ENCODE measurements at places on chromosomes 11 and 22. TPM values are rescaled to one million over a fixed set of nuclear protein-coding genes. Genes with fewer than 3 reads are reported as not detected.

The TRIM29 gene
- 28.0 TPM for total RNA-seq

The SLN gene
- 2.8 TPM for total RNA-seq

The CFAP300 gene
- total RNA-seq = 5.3 TPM

The TRAPPC4 gene
- 54.7 TPM for total RNA-seq

The TSKU gene
- 158 TPM for total RNA-seq

The PRG3 gene
- not detected for total RNA-seq

The CHRNA10 gene
- 0.98 TPM for total RNA-seq

The LMNTD2 gene
- 2.4 TPM for total RNA-seq

The ANO9 gene
- 0.67 TPM for total RNA-seq

The OR2AG2 gene
- 0.05 TPM for total RNA-seq

The CCDC89 gene
- total RNA-seq = not detected

The PTPRCAP gene
- total RNA-seq = 0.34 TPM

The DDTL gene
- total RNA-seq = 2.3 TPM

The TSSK2 gene
- total RNA-seq = not detected

The SLC37A2 gene
- 0.21 TPM for total RNA-seq

The SIPA1 gene
- 16.4 TPM for total RNA-seq

The TSGA10IP gene
- total RNA-seq = not detected

The ART1 gene
- not detected for total RNA-seq

Measured in A549 treated with dexamethasone at 1 μM for 4 hours (cell line).